Activated CD4-positive, alpha-beta T cell treated with anti-CD3 and anti-CD28 coated beads, Interleukin-2, amount 10 ng/mL, durations not matched to agents 7 days and 5 days (primary cell): ENCODE measurements at places on chromosomes 7 and 10.

- no peak for DNase-seq
Measured at GRCh38 chr7:13057462-13058200, 370.2 kb downstream of the ARL4A start.

GRCh38 chr7:119105381-119105780, 880.9 kb downstream of the ANKRD7 start:
- no peak for DNase-seq

DNA sequence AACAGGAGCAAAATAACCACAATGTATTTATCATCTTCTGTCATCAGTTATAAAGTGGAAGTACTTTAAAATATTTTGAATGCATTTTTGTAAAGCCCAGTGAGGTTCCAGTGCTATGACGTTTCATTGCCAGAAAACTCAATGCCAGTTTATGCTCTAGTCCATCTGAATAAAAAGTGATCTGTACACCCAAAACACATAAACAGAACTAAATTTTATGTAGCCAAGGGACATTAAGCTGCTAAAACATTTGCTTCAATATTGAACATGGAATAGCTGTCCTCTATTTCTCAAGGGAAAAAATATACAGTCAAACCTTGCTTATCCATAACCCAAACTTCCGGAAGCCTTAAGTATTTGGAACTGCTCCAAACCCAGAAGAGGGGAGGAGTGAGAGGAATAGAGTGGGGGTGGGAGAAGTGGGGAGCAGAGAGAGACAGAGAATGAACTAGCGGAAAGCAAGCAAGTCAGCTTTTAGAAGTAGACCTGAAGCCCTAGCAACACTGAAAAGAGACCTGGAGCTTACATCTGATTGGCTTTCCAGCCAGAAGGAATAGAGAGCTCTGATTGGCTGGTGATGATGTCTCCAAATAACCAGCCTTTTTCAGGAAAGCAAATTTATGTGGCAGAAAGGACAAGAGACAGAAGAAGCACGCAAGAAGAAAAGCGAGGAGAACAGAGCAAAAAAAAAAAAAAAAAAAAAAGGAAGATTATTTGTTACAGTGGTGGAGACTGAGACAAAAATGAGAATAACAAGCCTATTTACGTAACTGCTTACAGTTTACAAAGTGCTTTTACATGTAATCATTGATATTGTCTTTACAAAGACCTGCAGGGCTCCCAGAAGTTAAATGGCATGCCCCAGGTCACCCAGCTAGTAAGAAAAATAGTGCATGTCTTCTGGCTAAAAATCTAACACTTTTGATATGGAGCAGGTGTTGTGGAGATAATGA, 196.0 kb downstream of the RNLS start:
- DNase-seq = no peak

GRCh38 chr10:103058034-103058433, 135.0 kb downstream of the NT5C2 start:
- DNase-seq = no peak

GRCh38 chr7:83681200-83681778, 32.4 kb upstream of the SEMA3E start:
- no peak for DNase-seq

- DNase-seq = no peak
Measured at GRCh38 chr7:55205124-55205955, 159.8 kb upstream of the LANCL2 start.

GRCh38 chr7:16978358-16979244, 96.8 kb upstream of the AGR3 start:
- no peak for DNase-seq

- no peak for DNase-seq
Measured at GRCh38 chr10:34175121-34175520, 640.0 kb downstream of the PARD3 start.
